ENCODE measurements at places on chromosomes 13 and 19. TPM values are rescaled to one million over a fixed set of nuclear protein-coding genes. Genes with fewer than 3 reads are reported as not detected.

The CDX2 gene
- polyA plus RNA-seq = 187 TPM

DNA sequence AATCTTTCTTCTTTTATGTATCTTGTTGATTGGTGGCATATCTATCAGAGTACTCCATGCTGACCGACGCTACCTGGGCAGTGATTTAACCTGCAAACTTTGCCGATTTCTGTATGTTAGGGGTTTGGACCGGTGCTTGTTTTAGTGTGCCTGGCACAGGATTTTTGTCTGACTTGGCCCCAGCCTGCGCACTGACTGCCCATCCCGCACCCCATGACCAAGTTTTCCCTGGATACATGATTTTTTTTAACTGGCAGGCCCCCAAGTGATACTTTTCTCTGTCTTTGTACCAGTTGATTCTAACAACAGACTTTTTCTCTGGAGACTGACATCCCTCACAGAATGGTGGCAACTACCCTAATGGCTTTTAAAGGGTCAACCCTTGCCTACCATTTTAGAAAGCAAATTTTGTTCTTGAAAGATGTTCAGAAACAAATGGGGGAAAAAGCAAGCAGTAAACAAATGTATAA lies 69.0 kb upstream of the C1QTNF9B start:
- no peak overlapping the region for H3K4me3 ChIP-seq
- H3K27ac ChIP-seq = no peak overlapping the region
- no peak for DNase-seq
- H3K4me1 ChIP-seq = no peaks in the 10 kb centered on the region
- H3K27me3 ChIP-seq = no peaks in the 10 kb centered on the region
- H3K36me3 ChIP-seq = no peaks in the 10 kb centered on the region

- no peaks in the 10 kb centered on the region for H3K4me1 ChIP-seq
- no peak for DNase-seq
- no peaks in the 10 kb centered on the region for H3K36me3 ChIP-seq
- H3K4me3 ChIP-seq = no peak overlapping the region
- H3K27ac ChIP-seq = no peak overlapping the region
These were observed 123.1 kb downstream of the ATP8A2 start for GRCh38 chr13:25494698-25495411.

GRCh38 chr13:32851083-32852069 lies 164.8 kb upstream of the KL start:
- H3K36me3 ChIP-seq = no peaks in the 10 kb centered on the region
- H3K4me3 ChIP-seq = no peak overlapping the region
- no peak for DNase-seq
- no peaks in the 10 kb centered on the region for H3K27me3 ChIP-seq
- H3K27ac ChIP-seq = no peak overlapping the region

- H3K27me3 ChIP-seq = no peaks in the 10 kb centered on the region
- no peak for DNase-seq
- H3K4me1 ChIP-seq = peaks cover 8% of the 10 kb centered on the region
- H3K4me3 ChIP-seq = no peak overlapping the region
- H3K27ac ChIP-seq = no peak overlapping the region
These were observed 51.6 kb downstream of the KLF2 start for GRCh38 chr19:16376241-16376640.

DNA sequence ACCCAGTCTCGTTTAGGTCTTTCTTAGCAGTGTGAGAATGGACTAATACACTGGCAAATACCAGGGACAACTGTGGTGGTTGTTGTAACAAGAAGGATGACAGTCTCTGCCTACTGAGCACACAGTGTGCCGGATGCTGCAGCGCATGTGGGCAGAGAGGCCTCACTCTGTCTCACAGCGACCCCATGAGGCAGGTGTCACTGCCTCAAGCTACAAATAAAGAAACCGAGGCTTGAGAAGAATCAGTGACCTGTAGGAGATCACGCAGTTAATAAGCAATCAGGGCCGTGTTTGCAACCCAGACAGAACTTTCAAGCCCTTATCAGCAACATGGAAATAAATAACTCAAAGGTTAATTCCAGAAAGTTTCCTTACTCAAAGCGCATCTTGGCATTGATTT lies 40.5 kb upstream of the GAS6 start:
- H3K27me3 ChIP-seq = no peaks in the 10 kb centered on the region
- no peak overlapping the region for H3K4me3 ChIP-seq
- no peaks in the 10 kb centered on the region for H3K36me3 ChIP-seq
- H3K4me1 ChIP-seq = peaks cover 25% of the 10 kb centered on the region

GRCh38 chr13:61777271-61777670 lies 361.6 kb upstream of the PCDH20 start:
- no peaks in the 10 kb centered on the region for H3K36me3 ChIP-seq
- H3K27me3 ChIP-seq = no peaks in the 10 kb centered on the region
- H3K4me3 ChIP-seq = no peak overlapping the region
- no peak overlapping the region for H3K27ac ChIP-seq

GRCh38 chr13:66665991-66666390 lies 564.1 kb downstream of the PCDH9 start:
- H3K36me3 ChIP-seq = no peaks in the 10 kb centered on the region
- H3K4me1 ChIP-seq = no peaks in the 10 kb centered on the region
- H3K27ac ChIP-seq = no peak overlapping the region
- no peaks in the 10 kb centered on the region for H3K27me3 ChIP-seq
- H3K4me3 ChIP-seq = no peak overlapping the region
- no peak for DNase-seq

The DNAAF3 gene
- not detected for polyA plus RNA-seq

The LHB gene
- 0.12 TPM for polyA plus RNA-seq

The DACT3 gene
- not detected for polyA plus RNA-seq

- H3K4me1 ChIP-seq = no peaks in the 10 kb centered on the region
- no peak for DNase-seq
- no peak overlapping the region for H3K27ac ChIP-seq
- no peak overlapping the region for H3K4me3 ChIP-seq
These were observed 364 bp downstream of the CKM start for GRCh38 chr19:45322311-45322710.

DNA sequence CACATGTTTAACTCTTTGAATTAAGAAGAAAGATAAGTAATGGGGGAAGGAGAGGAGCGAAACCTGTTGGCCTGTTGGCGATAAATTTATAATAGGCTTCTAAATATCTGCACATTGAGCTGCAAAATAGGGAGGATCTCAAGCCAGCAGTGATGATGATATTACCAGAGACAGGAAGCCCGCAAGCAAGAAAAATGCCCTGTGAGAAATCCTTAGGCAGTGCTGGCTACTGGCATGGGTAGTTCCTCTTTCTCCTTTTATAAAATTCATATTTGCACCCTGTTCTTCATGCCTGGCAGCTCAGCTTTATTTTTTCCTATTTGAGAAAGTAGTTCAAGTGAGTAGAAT lies 858 bp upstream of the USP12 start:
- peak overlapping the region; percentile 71 for H3K27ac ChIP-seq
- no peak for DNase-seq
- H3K4me3 ChIP-seq = no peak overlapping the region
- H3K4me1 ChIP-seq = peaks cover 27% of the 10 kb centered on the region
- no peaks in the 10 kb centered on the region for H3K27me3 ChIP-seq

DNA sequence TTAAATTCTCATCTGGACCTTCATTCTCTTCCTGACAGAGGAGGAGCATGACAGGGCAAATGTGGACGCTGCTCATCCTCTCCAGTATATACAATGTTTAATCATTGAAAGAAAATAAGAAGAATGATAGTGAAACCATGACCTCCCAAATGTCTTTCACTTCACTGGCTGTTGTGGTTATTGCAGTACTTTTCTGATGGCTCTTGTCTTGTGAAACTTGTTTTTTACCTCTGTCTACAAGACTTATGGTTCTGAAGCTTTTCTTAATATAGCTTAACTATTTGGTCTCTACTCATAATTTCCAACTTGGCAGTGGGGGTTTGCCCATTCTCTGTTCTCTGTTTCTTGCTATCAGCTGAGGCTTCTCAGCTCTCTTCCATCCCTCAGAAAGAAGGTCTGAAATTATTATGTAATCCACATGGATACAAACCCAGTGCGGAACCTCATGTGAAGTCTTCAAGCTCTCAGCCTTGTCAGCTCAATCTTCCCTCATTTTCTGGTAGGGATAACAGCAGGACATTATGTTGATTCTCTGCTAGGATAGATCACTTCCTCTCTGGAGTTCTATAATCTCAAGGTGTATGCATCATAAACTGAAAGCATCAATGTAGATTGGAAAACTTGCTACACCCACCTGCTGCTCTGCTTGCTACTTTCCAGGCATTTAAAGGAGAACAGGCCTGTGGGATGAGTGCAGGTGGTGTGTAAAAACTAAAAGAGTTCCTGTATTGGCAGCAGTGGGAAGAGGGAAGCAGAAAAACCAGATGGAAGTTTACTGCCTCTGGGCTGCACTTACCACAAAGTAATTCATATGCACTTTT lies 250.3 kb upstream of the HTR2A start:
- no peaks in the 10 kb centered on the region for H3K4me1 ChIP-seq
- no peak for DNase-seq
- no peak overlapping the region for H3K4me3 ChIP-seq
- no peaks in the 10 kb centered on the region for H3K36me3 ChIP-seq
- no peak overlapping the region for H3K27ac ChIP-seq

GRCh38 chr13:31909864-31910551 lies 121.6 kb upstream of the FRY start:
- H3K36me3 ChIP-seq = no peaks in the 10 kb centered on the region
- peak; percentile 73 for DNase-seq
- no peaks in the 10 kb centered on the region for H3K4me1 ChIP-seq
- H3K27ac ChIP-seq = no peak overlapping the region
- no peaks in the 10 kb centered on the region for H3K27me3 ChIP-seq
- no peak overlapping the region for H3K4me3 ChIP-seq

All from small intestine (tissue), 16 donors.